CD14-positive monocyte (primary cell): ENCODE measurements at places on chromosomes 2 and 18. TPM values are rescaled to one million over a fixed set of nuclear protein-coding genes. Genes with fewer than 3 reads are reported as not detected.

DNA sequence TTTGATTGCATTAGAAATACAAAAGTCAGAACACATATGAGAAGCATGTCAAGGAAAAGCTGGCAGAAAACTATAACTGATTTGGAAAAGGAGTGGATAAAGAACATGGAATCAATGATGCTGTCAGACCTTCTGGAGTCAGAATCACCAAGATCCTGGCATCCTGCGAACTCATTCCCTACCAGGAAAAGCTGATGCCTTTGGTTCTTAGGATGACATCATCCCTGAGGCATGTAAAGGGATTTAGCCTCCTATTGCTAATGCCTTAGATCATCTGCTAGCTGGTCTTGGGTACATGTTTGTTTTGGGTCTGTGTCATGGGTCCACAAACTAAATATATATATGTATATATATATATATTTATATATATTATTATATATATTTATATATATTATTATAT is 680.7 kb downstream of the EPHA4 start:
- no peak for DNase-seq
- no peaks in the 10 kb centered on the region for H3K4me1 ChIP-seq
- no peak overlapping the region for H3K27ac ChIP-seq
- H3K27me3 ChIP-seq = no peaks in the 10 kb centered on the region

DNA sequence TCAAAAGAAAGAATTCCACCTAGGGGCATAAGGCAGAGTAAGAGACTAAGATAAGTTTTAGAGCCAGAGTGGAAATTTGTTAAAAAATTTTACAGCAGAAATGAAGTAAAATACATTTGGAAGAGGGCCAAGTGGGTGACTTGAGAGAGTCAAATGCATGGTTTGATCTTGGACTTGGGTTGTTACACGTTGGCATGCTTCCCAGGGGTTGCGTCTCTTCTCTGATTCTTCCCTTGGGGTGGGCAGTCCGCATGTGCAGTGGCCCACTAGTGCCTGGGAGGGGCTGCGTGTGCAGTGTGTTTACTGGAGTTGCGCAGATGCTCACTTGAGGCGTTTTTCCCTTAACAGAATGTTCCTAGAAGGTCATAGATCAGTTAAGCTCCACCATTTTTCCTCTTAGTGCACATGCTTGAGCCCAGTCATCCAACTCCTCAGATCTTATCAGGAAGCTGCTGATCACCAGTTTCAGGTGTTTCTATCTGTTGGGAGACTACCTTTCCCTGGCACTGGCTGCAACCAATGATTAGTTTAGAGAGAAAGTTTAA is 13.1 kb downstream of the SEH1L start:
- no peaks in the 10 kb centered on the region for H3K27me3 ChIP-seq
- peaks cover 2% of the 10 kb centered on the region for H3K4me1 ChIP-seq
- no peak for DNase-seq
- peaks cover 49% of the 10 kb centered on the region for H3K36me3 ChIP-seq
- H3K4me3 ChIP-seq = no peak overlapping the region
- no peak overlapping the region for H3K27ac ChIP-seq

GRCh38 chr2:24508878-24509277 is 17.8 kb downstream of the NCOA1 start:
- H3K4me1 ChIP-seq = peaks cover 49% of the 10 kb centered on the region
- H3K36me3 ChIP-seq = no peaks in the 10 kb centered on the region
- H3K27me3 ChIP-seq = no peaks in the 10 kb centered on the region
- H3K27ac ChIP-seq = peak overlapping the region; percentile 4

DNA sequence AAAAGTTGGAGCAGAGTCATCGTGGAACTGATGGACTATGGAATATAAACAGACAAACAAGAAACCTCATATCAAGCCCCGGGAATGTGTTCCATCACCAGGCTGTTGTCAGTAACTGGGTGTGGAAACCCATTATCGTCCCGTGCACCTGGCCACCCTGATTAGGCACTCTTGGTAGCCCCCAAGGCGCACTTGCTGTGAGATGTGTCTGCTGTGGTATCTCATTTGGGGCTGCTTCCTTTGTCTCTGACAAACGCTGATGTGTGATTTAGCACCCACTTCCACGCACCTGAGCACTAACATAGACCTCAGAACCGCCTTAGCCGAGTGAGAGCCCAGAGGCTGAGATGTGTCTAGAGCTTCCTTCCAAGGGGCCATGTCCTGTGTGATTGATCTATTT is 96.3 kb downstream of the PRPF40A start:
- H3K27ac ChIP-seq = no peak overlapping the region
- H3K4me3 ChIP-seq = no peak overlapping the region
- peaks cover 27% of the 10 kb centered on the region for H3K4me1 ChIP-seq
- no peak for DNase-seq
- H3K36me3 ChIP-seq = no peaks in the 10 kb centered on the region

The CPLX4 gene
- not detected for polyA plus RNA-seq

- no peaks in the 10 kb centered on the region for H3K27me3 ChIP-seq
- H3K4me3 ChIP-seq = peak overlapping the region; percentile 37
- H3K4me1 ChIP-seq = peaks cover 14% of the 10 kb centered on the region
- DNase-seq = no peak
- no peaks in the 10 kb centered on the region for H3K36me3 ChIP-seq
Measured at GRCh38 chr2:57434972-57435371, 611.6 kb upstream of the VRK2 start.

DNA sequence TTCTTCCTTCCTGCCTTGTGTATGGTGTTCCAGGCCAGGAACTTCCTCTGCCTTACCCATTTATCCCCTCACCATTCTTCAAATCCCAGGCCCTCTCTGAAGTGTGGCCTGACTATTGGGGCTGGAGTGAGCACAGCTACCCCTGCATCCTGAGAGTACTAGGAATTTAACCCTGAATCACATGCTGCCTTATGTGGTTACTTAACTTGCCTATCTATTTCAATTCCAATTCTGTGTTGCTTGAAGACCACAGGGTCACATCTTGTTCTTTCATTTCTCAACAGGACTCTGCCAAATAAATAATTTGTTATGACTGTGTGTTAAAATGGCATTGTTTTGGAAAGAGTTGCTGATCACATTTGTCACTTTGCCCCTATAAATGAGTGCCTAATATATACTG is 108.6 kb downstream of the CERS6 start:
- H3K27ac ChIP-seq = no peak overlapping the region
- peaks cover 34% of the 10 kb centered on the region for H3K36me3 ChIP-seq
- DNase-seq = no peak
- H3K4me3 ChIP-seq = no peak overlapping the region
- peaks cover 6% of the 10 kb centered on the region for H3K4me1 ChIP-seq
- H3K27me3 ChIP-seq = no peaks in the 10 kb centered on the region

The ASTL gene
- polyA plus RNA-seq = not detected

The RGPD4 gene
- polyA plus RNA-seq = not detected

GRCh38 chr2:229340086-229340760 is 69.1 kb upstream of the PID1 start:
- no peak overlapping the region for H3K27ac ChIP-seq
- no peaks in the 10 kb centered on the region for H3K36me3 ChIP-seq
- H3K4me3 ChIP-seq = no peak overlapping the region
- H3K27me3 ChIP-seq = no peaks in the 10 kb centered on the region
- H3K4me1 ChIP-seq = peaks cover 43% of the 10 kb centered on the region

- no peak overlapping the region for H3K4me3 ChIP-seq
- DNase-seq = no peak
- H3K36me3 ChIP-seq = no peaks in the 10 kb centered on the region
Measured at GRCh38 chr2:216222650-216223352, 113.7 kb downstream of the XRCC5 start.

The CACNB4 gene
- 0.44 TPM for polyA plus RNA-seq

The RIF1 gene
- polyA plus RNA-seq = 6.5 TPM

GRCh38 chr2:45859682-45860081 is 208.2 kb downstream of the PRKCE start:
- no peaks in the 10 kb centered on the region for H3K36me3 ChIP-seq
- H3K4me1 ChIP-seq = peaks cover 35% of the 10 kb centered on the region
- peak overlapping the region; percentile 73 for H3K27ac ChIP-seq

The ATG9A gene
- 26.3 TPM for polyA plus RNA-seq

The WNT6 gene
- polyA plus RNA-seq = 0.37 TPM

GRCh38 chr2:180481998-180482397 is 474.9 kb upstream of the CWC22 start:
- H3K27ac ChIP-seq = no peak overlapping the region
- no peak overlapping the region for H3K4me3 ChIP-seq
- H3K36me3 ChIP-seq = no peaks in the 10 kb centered on the region
- DNase-seq = no peak

GRCh38 chr2:25131567-25132298 is 36.6 kb downstream of the POMC start:
- H3K4me3 ChIP-seq = no peak overlapping the region
- peaks cover 8% of the 10 kb centered on the region for H3K4me1 ChIP-seq
- DNase-seq = no peak

DNA sequence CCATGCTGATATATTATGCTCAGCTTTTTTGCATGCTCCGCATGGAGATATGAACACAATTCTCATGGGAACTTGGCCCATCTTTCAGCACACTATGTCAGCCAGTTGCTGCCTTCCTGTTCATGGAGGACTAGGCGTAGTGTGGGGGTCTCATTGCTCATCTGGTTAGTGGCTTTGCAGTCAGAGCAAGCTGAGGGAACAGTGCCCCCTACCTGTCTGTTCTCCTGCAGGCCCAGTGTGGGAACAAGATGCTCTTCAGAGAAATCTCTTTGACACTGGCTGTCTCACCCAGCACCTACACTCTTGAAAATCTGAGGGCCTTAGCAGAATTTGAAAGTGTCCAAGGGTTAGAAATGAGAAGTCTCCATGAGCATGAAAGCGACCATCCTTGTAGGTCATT is 47.1 kb downstream of the SPTBN1 start:
- no peaks in the 10 kb centered on the region for H3K36me3 ChIP-seq
- H3K27ac ChIP-seq = no peak overlapping the region
- H3K4me1 ChIP-seq = no peaks in the 10 kb centered on the region
- H3K27me3 ChIP-seq = no peaks in the 10 kb centered on the region

- DNase-seq = no peak
- H3K4me3 ChIP-seq = no peak overlapping the region
- H3K36me3 ChIP-seq = no peaks in the 10 kb centered on the region
Measured at GRCh38 chr2:184692141-184692734, 93.9 kb downstream of the ZNF804A start.

DNA sequence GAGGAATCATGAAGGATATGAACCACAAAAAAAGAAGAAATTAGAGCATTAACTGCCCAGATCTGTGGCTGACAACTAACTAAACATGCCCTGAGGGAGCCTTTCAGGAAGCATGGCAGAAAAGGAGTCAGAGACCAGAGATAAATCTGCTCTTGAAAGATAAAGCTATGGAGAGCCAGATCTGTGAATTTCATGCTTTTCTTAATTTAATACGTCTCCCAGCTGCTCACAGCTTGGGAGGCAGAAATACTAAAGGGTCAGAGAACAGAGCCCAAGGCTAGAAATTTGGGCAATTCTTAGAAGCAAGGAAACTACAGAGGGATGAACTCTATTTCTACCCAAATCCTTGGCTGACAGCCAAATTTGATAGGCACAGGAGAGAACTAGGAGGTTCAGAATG is 223.0 kb upstream of the DPP10 start:
- no peaks in the 10 kb centered on the region for H3K4me1 ChIP-seq
- no peak overlapping the region for H3K27ac ChIP-seq
- DNase-seq = no peak
- no peak overlapping the region for H3K4me3 ChIP-seq

DNA sequence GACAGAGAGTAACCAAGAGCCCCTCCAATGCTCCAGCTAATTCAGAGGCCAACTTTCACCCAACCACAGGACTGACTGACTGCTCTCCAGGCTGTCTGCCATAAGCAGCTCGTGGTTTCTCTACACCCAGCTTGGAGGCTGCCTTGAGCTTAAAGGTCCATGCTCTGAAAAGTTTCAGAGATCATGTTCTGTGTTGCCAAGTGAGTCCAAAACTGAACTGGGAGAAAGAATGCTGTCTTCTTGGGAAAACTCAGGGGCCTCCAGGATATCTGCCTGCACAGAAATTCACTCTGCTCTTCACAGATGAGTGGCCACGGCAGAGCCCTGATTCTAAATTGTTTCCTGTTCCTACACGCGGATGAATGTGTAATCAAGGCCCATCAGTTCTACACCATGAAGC is 51.1 kb downstream of the LPIN2 start:
- peak overlapping the region; percentile 85 for H3K27ac ChIP-seq
- no peak for DNase-seq
- H3K27me3 ChIP-seq = no peaks in the 10 kb centered on the region
- peaks cover 6% of the 10 kb centered on the region for H3K36me3 ChIP-seq
- peaks cover 74% of the 10 kb centered on the region for H3K4me1 ChIP-seq

GRCh38 chr2:115163572-115163971 is 721.1 kb downstream of the DPP10 start:
- no peak overlapping the region for H3K4me3 ChIP-seq
- no peaks in the 10 kb centered on the region for H3K4me1 ChIP-seq
- H3K36me3 ChIP-seq = no peaks in the 10 kb centered on the region
- H3K27ac ChIP-seq = no peak overlapping the region

DNA sequence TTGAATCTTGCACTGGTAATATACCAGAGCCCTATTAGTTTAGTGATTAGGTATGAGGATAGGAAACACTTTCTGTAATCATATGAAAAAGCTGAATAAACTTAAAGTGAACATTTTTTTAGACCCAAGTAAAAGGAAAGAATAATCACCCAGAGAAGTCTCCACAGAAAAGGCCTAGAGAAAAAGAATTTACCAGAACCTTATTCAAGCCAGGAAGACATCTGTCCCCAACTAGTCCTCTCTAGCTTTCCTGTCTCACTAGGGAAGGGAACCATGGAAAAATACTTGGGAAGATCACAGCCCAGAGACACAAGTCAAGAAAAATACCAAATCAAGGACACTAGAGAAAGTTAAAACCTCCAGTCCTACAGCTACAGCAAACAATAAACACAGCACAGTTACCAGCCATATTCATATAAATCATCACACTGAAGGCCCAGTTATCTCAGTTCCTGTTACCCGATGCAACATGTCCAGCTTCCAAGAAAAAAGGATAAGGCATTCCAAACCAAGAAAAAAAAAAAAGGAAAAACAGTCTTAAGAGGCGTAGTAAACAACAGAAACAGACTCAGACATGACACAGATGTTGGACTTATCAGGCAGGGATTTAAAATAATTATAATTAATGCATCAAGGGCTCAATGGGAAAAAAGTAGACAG is 461.5 kb downstream of the IRS1 start:
- no peak overlapping the region for H3K4me3 ChIP-seq
- no peaks in the 10 kb centered on the region for H3K36me3 ChIP-seq
- no peaks in the 10 kb centered on the region for H3K27me3 ChIP-seq

The DLGAP1 gene
- polyA plus RNA-seq = 0.01 TPM in 1 of 2 replicates, not detected in the other

GRCh38 chr2:46978723-46979122 is 63.1 kb upstream of the MCFD2 start:
- H3K36me3 ChIP-seq = peaks cover 63% of the 10 kb centered on the region
- peaks cover 94% of the 10 kb centered on the region for H3K4me1 ChIP-seq
- no peaks in the 10 kb centered on the region for H3K27me3 ChIP-seq
- H3K4me3 ChIP-seq = no peak overlapping the region

The LMAN2L gene
- polyA plus RNA-seq = 16.6 TPM

DNA sequence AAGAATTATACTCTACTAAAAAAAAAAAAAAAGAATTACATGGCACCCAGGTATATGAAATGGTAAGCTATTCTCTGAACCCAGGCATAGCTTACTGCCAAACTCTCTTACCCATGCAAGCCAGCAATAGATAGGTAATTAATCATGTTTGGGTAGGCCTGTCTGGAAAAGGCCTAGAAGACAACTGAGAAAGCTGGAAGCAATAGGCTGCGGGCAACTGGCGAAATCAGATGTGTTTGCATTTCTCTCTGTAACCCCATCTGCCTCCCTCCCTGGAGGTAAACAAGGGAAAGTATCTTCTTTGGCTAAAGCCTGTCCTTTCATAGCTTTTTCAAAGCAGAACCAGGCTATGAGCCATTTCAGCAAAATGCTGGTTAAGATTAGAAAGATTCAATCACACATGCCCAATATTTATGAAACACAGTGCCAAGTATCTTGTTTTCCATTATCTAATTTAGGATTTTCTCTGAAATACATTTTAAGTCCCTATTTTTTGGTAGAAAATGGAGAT is 934.8 kb upstream of the DDX18 start:
- no peaks in the 10 kb centered on the region for H3K36me3 ChIP-seq
- H3K27me3 ChIP-seq = no peaks in the 10 kb centered on the region
- DNase-seq = no peak
- H3K4me3 ChIP-seq = no peak overlapping the region
